ENCODE measurements at places on chromosomes 12 and 14. TPM values are rescaled to one million over a fixed set of nuclear protein-coding genes. Genes with fewer than 3 reads are reported as not detected.

DNA sequence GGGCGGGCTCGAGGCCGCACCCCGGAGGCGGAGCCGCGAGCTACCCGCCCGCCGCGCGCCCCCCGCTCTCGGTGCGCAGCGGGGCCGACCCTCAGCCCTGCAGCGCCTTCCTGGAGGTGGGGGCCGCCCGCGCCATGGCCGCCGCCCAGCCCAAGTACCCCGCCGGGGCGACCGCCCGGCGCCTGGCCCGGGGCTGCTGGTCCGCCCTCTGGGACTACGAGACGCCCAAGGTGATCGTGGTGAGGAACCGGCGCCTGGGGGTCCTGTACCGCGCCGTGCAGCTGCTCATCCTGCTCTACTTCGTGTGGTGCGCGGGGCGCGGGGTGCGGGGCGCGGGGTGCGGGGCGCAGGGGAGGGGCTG is at the start of gene P2RX2:
Gene P2RX2 (plus strand): TSS at position 94 of the 361 bp plus-strand sequence. CDS start 41 bp downstream, at position 135.
- no peak for DNase-seq

GRCh38 chr12:106157802-106158201 is 19.0 kb upstream of the NUAK1 start:
- no peak for DNase-seq

GRCh38 chr14:72925171-72925759 is 999 bp upstream of the DCAF4 start:
- DNase-seq = no peak

Gene SART3
- total RNA-seq = 44.4 TPM

DNA sequence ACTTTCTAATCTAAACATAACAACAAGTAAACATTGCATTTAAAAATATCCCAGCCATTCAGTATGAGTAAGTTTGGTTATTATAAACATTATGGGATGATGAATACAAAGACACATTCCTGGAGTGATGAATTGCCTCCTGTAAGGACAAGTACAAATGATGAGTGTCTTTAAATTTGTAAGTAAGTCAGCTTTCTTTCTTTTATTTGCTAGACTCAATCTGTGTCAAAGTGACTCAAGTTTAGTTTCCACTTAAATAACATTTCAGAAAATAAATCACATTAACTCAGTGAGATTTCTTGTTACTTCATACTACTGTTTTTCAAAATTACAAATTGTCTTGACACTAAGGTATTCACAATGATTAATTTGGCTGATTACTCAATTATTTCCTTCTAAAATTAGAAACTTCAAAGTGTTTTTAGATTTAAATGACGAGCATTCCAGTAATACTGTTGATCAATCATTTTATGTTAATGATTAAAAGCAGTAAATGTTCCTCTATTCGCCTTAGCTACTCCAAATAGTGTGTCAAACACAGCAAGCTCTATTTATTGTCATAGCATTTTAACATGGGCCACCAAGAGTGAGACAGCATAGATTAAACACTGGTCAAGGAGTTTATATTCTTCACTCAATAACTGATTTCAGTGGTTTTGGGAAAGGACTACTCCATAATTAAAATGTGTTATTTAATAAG is 658.0 kb upstream of the MDGA2 start:
- no peak for DNase-seq

GRCh38 chr14:69319911-69320310 is 60.0 kb downstream of the GALNT16 start:
- no peak for DNase-seq

GRCh38 chr14:21096438-21096837 is 2.0 kb downstream of the ZNF219 start:
- DNase-seq = no peak

DNA sequence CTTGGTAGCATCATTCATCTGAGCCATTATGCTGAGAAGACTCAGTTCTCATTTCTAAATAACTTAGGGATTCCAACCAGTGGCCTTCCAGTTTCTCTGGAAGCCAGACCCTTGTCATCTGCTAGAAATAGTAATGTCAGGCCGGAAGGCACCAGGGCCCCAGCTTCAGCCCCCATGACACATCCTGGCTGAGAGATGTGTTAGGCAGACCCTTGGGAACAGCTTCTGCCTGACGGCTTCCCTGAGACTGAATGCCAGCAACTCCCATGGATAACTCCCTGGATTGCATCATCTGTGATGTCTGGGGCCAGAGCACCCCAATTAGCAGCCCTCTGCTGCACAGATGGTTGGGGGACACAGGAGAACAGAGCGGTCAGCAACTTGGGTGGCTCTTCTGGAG is 583.5 kb upstream of the TBX3 start:
- DNase-seq = no peak

Gene CTSG
- total RNA-seq = not detected

- DNase-seq = no peak
Measured at GRCh38 chr12:132159555-132160003, 15.3 kb downstream of the NOC4L start.

GRCh38 chr14:76880449-76880848 is 54.2 kb downstream of the LRRC74A start:
- no peak for DNase-seq

Gene SIX1
- not detected for total RNA-seq

DNA sequence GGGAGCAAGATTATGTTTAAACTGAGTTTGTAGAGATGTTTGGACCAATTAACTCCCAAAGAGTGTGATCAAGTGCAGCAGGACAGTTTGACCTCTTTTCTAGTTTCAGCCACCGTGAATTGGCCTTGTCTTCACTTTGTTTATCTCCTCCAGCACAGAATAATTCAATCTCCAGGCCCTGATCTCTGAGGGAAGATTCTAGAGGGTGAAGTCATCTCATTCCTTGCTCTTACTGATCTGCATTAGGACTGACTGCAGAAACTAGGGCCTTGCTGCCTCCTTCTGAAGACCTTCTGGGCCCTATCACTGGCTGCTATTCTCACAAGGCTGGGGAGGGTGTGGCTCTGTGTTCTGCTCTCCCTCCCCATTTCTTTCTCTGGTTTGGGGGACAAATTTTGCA is 29.4 kb downstream of the C12orf75 start:
- DNase-seq = no peak

Gene SOAT2
- total RNA-seq = not detected

GRCh38 chr14:61927060-61927459 is 164.8 kb downstream of the SNAPC1 start:
- DNase-seq = no peak

- DNase-seq = no peak
Measured at GRCh38 chr12:121205491-121205890, 4.4 kb upstream of the P2RX4 start.

Gene EEA1
- total RNA-seq = 15.3 TPM

Gene KRT83
- total RNA-seq = not detected

Gene FOXN4
- total RNA-seq = not detected

Gene CLEC2A
- total RNA-seq = not detected

GRCh38 chr14:100726550-100727085 is at the start of gene DLK1:
TSS of gene DLK1 (plus strand) at chr14:100726892. CDS start at chr14:100727069, 177 bp downstream.
- no peak for DNase-seq

Gene KLRC4
- total RNA-seq = not detected

DNA sequence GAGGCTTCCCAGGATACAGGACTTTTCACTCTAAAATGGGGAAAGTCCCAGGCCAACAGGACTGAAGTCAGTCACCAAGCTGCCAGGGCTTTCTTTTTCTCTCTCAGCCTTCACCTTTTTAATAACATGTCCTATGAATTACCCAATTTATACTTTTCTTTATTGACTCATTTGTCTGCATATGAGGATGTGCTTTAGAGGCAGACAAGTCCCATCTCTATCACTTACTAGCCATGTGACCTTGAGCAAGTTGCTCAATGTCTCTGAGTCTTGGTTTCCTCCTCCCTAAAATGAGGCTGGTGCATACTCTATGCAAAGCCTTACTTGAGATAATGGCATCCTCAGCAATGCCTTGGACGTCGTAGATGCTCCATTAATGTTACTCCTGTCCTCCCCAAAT is 98.1 kb upstream of the TMPO start:
- DNase-seq = no peak

- DNase-seq = no peak
Measured at GRCh38 chr12:24544368-24544767, 404.5 kb downstream of the BCAT1 start.

Gene ERGIC2
- 73.9 TPM for total RNA-seq

GRCh38 chr12:78171061-78171460 is 340.4 kb downstream of the NAV3 start:
- no peak for DNase-seq

DNA sequence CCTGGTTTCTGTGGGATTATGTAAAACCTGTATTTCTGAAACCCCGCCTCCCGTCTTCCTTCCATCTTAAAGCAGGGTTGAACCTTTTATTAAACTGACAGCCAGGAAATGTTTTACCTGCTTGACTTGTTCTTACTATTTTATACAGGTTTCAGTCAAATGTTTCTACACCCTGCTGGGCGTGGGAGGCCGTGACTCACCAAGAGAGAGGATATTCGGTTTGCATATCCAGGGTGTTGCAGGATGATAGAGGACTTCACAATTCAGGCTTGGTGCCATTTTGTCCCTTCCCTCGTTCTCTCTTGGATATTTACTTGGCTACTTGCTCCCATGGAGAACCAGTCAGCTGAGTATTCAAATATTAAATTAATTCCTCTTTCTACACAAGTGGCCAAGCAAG is 69.7 kb downstream of the ARF6 start:
- DNase-seq = no peak

All from right atrium auricular region (tissue), 2 donors.